Fibroblast of pulmonary artery (primary cell): ENCODE measurements at places on chromosomes 12 and 14.

DNA sequence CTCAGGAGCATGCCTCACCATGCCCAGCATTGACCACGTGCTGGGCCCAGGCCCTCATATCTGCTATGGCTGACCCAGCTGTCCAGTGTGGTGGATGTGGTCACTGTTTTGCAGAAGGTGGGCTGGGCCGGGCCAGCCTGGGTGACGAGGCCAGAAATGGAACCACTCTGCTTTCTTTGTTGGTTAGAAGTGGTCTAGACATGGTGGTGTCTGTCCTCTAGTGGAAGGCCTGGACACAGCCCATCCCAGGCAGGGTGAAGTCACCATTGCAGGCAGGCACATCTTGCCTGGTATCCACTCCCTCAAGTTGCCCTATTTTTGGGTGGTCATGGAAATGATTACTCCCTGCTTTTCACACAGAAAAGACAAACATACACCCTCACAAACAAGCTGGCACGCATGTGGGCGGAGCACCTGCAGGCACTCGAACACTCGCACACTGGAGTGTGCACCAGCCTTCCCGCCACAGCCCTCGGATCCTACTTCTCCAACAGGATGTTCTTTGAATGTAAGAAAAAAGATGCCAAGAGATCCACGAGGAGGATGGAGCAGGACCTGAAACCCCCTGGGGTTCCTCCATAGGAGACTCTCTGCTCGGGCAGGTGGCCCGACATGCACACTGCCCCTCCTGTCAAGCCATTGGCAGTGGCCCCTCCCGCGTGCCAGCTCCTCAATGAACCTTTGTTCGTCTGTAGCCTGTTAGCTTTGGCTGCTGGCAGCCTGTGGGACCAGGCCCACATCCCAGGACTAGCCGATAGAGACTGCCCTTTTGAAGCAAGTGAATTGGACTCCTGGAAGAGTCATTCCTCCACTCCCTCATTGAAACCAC lies 38.4 kb downstream of the MLXIP start:
- DNase-seq = no peak

DNA sequence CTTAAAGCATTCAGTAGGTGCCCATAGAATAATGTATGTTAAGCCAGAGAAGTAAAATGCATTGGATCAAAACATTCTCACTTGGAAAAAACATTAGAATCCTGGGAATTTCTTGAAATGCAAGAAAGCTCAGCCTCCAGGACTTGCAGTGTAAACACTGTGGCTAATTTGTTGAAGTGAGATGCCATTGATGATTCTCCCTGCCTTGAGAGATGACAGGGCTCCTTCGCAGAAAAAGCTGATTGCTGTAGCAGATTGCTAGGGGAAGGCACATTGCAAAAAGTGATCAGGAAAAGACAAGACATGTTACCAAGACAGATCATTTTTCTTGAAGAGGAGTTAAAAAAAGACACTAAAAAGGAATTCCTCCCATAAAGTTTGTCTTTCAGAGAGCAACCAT lies 204.2 kb upstream of the HMGA2 start:
- DNase-seq = no peak

DNA sequence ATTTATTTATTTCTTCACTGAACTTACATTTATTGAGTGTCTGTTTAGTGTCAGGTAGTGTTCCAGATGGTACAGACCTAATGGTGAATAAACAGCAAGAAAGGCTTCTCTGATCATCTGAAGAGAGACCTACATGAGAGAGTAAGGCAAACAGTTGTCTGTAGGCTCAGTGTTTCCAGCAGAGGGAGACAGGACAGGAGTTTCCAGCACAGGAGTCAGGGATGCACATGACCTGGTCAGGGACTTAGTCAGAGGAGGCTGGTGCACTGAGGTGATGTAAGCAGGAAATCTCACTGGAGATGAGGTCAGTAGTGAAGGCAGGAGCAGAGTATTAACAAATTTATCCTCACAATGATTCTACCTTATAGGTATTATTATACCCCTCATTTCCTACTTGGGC lies 233.2 kb downstream of the MDGA2 start:
- peak; percentile 8 for DNase-seq

GRCh38 chr14:50932156-50932555 lies 12.1 kb downstream of the PYGL start:
- no peak for DNase-seq

DNA sequence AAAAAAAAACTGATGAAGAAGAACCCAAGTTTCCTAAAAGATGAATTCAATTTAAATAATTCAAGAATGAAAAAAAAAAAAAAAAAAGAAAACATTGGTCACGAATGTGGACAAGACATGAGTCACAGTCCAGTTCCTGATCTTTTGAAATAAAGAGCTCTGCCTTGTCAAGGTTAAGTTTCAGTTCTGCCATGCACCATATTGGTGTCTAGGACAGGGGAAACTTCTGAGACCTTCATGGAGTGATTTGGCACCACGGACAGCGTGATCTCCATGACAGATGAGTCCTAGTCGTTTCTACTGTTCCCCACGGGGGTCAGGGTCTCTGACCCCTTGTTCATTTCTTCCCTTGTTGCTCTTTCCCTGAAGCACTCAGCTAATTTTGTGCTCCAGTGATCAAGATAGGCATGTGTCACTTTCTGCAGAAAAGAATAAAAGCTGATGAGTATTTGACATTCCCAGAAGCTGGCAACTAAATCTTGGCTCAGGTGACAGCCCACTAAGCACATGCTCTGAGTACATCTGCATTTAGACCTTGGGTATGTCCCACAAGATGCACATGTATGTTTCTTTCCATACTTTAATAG lies 1159.7 kb downstream of the BCL11B start:
- DNase-seq = no peak
